ENCODE measurements at places on chromosomes 11 and 22.

GRCh38 chr22:37331034-37331428 is 48.7 kb downstream of the CYTH4 start:
- DNase-seq = no peak

GRCh38 chr22:45771711-45772110 is 100.1 kb downstream of the ATXN10 start:
- DNase-seq = no peak

GRCh38 chr11:130003717-130004001 is 1.0 kb upstream of the PRDM10 start:
- DNase-seq = no peak

DNA sequence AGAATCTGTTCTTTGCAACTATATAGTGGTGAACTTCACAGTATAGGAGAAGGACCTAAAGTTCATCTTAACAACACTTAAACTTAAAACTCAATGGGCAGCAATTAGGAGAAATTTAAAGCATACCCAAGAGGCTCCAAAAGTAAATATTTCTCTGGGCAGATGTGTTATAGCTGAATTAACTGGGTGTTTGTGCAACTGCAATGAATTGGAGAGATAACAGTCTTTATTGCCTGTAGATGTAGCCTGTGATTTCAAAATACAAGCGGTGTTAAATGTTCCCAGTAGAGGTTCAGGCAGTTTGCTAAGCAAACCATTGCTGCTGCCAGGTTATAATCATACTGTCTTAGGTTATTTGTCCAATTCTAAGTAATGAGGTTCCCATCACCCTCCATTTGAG is 294.1 kb upstream of the MTNR1B start:
- DNase-seq = no peak

GRCh38 chr11:31640611-31641010 is 131.0 kb downstream of the ELP4 start:
- DNase-seq = no peak
